ENCODE measurements at places on chromosomes 5 and 9.

GRCh38 chr5:118249386-118249785 is 739.0 kb downstream of the DTWD2 start:
- DNase-seq = no peak

DNA sequence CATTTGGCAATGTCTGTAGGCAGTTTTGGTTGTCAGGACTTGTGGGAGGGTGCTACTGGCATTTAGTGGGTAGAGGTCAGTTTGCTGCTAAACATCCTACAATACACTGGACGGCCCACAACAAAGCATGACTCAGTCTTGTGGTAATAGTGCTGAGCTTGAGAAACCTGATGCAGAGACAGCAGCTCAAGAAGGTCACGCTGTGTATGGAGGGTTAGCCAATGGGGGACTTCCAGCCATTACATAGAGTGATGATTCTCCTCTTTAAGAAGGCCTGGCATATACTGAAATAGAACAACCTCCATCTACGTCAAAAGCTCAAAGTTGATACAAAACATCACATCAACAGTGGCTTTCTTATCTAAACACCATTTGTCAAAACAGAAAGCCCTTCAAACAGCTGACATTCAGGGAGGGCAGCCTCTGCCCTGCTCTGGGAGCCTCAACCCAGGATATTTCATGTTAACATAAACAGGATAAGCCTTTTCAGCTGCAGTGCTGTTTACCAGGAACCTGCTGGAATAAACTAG is 143.0 kb downstream of the GPBP1 start:
- DNase-seq = peak; percentile 1

GRCh38 chr5:143527808-143528207 is 124.3 kb upstream of the NR3C1 start:
- DNase-seq = no peak

GRCh38 chr5:138752951-138753793 is at the start of gene CTNNA1:
Gene CTNNA1, plus strand, starts transcription at chr5:138753425. Its CDS starts 28,500 bp downstream, at chr5:138781925.
- peak; percentile 37 for DNase-seq

DNA sequence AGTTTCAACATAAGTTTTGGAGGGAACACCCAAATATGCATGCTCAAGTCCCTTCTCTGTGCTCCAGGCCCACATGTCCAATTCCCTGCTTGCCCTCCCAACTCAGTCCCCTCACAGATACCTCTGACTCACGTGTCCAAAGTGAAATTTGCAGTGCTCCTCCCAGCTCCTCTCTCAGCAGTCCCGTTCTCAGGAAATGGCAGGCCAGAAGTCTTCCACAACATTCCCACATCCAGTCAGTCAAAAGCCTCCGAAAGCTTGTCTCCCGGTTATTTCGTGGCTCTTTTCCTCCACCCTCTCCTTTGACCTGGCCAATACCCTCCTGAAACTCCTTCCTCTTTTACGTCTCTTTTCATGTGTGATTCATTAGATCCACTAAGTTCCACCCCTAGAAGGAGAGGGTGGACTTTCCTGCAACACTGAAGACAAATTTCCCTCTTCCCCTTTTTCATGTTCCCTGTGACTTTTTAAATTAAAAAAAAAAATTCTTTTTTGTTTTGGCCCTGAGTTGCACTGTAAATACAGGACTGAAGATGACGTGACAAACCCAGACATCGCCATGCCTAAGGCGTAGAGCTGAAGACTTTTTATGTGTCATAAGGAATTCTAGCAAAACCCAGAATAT is 12.8 kb upstream of the MGAT1 start:
- DNase-seq = no peak

DNA sequence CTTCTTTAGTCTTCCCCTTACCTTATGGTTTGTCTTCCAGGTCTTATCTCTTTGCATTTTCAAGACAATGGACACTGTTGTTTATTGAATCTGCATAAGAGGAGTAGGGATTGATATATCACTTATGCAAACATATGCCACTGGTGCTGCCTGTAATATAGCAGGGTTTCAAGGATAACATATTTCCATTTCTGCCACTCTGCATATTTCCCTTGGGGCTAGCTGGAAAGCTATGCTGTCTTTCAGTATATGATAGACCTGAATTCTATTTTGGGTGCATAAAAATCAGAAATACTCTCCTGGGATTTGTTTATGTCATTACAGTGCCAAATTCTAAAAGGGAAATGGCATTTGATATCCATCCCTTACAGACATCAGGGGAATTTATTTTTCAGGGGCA is 400.2 kb downstream of the TLR4 start:
- no peak for DNase-seq

DNA sequence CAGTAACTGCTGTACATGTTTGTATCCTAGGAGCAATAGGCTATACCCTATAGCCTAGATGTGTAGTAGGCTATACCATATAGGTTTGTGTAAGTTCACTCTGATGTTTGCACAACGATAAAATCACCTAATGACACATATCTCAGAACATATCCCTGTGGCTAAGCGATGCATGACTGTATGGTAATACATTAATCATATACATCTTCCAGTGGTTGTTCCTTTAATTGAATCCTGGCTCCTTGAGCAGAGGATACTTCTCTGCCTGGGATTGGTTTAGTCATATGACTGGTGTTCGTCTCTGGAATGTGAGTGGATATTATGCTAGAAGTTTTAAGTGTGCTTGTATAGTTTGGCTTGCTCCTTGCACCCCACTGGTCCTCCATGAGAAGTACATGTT is 425.8 kb downstream of the MAN2A1 start:
- DNase-seq = no peak

DNA sequence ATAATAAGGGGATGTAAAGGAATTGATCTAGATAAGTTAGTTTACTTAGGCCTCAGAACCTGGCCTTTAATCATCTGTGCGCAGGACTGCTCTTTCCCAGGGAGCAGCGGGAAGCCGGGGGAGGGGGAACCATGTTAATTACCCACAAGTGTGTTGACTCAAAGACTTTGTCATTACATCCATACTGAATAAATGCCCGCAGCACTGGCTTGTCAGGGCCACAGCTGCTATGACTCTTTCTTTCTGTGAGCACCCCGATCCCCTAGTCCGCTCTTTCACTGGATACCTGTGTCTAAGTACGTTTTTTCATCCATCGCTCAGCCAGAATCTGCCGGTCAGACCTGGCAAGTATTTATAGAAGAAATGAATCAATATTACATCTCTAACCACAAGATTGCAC is 249.3 kb upstream of the DMRT1 start:
- no peak for DNase-seq

- no peak for DNase-seq
These were observed 585.2 kb downstream of the RAB3C start for GRCh38 chr5:59168067-59168466.

GRCh38 chr5:378301-378891 is 56.9 kb downstream of the AHRR start:
- no peak for DNase-seq

- no peak for DNase-seq
These were observed 53.4 kb upstream of the SNAPC3 start for GRCh38 chr9:15369238-15369637.

GRCh38 chr5:171444582-171444981 is 25.1 kb downstream of the FGF18 start:
- DNase-seq = no peak

DNA sequence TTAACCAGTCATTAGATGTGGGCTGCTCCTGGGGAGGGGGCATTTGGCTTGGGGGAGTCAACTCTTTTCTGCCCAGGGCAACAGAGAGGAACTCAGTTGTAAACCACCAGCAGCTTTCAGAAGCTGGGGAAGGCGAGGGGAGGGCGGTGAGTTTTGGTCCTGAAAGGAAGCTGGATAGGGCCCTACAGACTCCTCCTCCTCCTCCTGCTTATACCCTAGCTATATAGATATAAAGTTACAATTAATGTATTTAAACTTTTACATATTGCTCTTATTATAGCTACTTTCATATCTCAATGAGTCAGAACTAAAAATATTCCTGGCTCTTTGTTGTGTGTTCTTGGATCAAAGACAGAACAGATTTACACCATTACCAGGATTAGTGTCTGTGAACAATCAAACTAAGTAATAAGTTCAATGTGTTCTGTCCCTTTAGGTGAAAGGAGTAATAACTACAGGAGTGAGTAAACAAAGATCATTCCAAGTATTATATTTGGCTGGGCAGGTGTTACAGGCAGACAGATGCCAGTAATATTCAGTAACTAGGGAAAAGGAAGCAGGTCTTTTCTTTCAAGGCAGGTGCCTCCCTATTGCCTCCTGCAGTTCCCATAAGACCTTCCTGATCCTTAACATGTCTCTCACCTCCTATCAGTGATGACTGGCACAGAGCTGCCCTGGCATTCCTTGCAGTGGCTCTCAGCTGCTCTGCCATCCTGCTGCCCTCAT is 20.5 kb upstream of the VPS13A start:
- no peak for DNase-seq
